Activated naive CD4-positive, alpha-beta T cell treated with anti-CD3 and anti-CD28 coated beads for 36 hours (primary cell): ENCODE measurements at places on chromosomes 4 and X.

- H3K4me3 ChIP-seq = no peak overlapping the region
- H3K36me3 ChIP-seq = no peaks in the 10 kb centered on the region
- no peaks in the 10 kb centered on the region for H3K4me1 ChIP-seq
- no peak overlapping the region for H3K27ac ChIP-seq
- DNase-seq = peak; percentile 12
- peaks cover 2% of the 10 kb centered on the region for H3K27me3 ChIP-seq
Observed at GRCh38 chrX:15946783-15947580, 92.4 kb upstream of the AP1S2 start.

DNA sequence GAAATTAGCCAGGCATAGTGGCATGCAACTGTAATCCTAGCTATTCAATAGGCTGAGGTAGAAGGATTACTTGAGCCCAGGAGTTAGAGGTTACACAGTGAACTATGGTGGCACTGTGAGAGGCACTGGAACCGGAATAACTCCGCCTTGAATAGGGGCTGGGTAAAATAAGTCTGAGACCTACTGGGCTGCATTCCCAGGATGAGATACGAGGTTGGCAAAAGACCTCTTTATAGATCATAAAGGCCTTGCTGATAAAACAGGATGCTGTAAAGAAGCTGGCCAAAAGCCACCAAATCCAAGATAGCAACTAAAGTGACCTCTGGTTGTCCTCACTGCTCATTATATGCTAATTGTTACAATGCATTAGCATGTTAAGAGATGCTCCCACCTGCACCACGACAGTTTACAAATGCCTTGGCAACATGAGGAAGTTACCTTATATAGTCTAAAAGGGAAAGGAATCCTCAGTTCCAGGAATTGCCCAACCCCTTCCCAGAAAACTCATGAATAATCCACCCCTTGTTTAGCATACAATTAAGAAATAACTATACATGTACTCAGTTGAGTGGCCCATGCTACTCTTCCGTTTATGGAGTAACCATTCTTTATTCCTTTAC, 88.6 kb downstream of the CENPC start:
- H3K36me3 ChIP-seq = peaks cover 44% of the 10 kb centered on the region
- no peaks in the 10 kb centered on the region for H3K27me3 ChIP-seq
- no peak overlapping the region for H3K4me3 ChIP-seq
- DNase-seq = no peak
- no peaks in the 10 kb centered on the region for H3K4me1 ChIP-seq

GRCh38 chrX:7083021-7083420, 64.5 kb upstream of the STS start:
- no peak overlapping the region for H3K27ac ChIP-seq
- peak overlapping the region; percentile 19 for H3K4me3 ChIP-seq
- H3K4me1 ChIP-seq = peaks cover 40% of the 10 kb centered on the region
- DNase-seq = no peak
- H3K27me3 ChIP-seq = no peaks in the 10 kb centered on the region

- no peak for DNase-seq
- no peaks in the 10 kb centered on the region for H3K36me3 ChIP-seq
- H3K4me3 ChIP-seq = no peak overlapping the region
- H3K27me3 ChIP-seq = no peaks in the 10 kb centered on the region
- no peak overlapping the region for H3K27ac ChIP-seq
Observed at GRCh38 chrX:121150217-121150616, 102.8 kb downstream of the GLUD2 start.

- no peak for DNase-seq
- H3K4me3 ChIP-seq = no peak overlapping the region
- no peaks in the 10 kb centered on the region for H3K36me3 ChIP-seq
- H3K27ac ChIP-seq = no peak overlapping the region
Observed at GRCh38 chr4:94534401-94535312, 82.9 kb downstream of the PDLIM5 start.

GRCh38 chrX:72394518-72395170, 88.9 kb upstream of the CITED1 start:
- no peak overlapping the region for H3K27ac ChIP-seq
- H3K4me1 ChIP-seq = no peaks in the 10 kb centered on the region
- no peak overlapping the region for H3K4me3 ChIP-seq
- no peaks in the 10 kb centered on the region for H3K36me3 ChIP-seq
- H3K27me3 ChIP-seq = no peaks in the 10 kb centered on the region

- peaks cover 8% of the 10 kb centered on the region for H3K36me3 ChIP-seq
- H3K27me3 ChIP-seq = no peaks in the 10 kb centered on the region
- peak; percentile 85 for DNase-seq
- H3K4me3 ChIP-seq = peak overlapping the region; percentile 74
Observed at GRCh38 chrX:1521459-1521956, 15.5 kb downstream of the P2RY8 start.
